ENCODE measurements at places on chromosomes 16 and 17. TPM values are rescaled to one million over a fixed set of nuclear protein-coding genes. Genes with fewer than 3 reads are reported as not detected.

DNA sequence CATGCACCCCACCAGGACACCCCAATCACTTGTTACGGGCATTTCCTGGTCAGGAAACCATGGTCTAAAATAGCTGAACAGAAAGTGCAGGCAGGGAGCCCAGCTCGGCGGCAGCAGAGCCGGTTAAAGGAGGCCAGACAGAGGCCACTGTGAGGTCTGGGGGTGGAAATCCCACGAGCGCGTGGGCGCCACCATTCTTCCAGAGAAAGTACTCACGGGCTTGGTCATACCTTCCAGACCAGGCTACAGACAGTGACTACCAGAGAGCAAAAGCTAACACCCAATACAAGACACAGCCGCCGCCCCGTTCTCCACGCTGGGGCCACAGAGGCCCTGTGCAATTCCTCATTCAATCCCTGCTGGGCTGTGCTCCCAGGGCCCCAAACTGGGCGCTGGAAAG lies 11.9 kb downstream of the CEP131 start:
- DNase-seq, result no peak

GRCh38 chr16:11004973-11005610 lies 60.7 kb downstream of the CLEC16A start:
- no peak for DNase-seq

DNA sequence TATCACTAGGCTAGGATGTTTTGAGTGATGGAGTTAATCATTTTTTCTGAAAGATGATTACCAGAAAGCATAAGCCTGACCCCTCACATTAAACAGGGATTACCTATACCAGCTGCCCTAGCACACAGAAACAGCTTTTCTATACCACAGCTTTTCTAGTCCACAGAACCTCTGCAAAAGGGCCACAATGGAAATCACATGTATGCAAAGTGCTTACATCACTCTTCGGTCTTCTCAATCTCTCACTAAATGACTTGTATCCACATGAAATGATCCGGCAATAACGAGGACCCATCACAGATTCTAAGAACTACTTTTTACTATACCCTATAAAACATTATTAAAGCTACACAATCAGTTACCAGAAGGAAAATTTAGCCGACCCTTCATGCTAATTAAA lies 2.6 kb downstream of the CSNK2A2 start:
- no peak for DNase-seq

- DNase-seq, result no peak
Measured at GRCh38 chr16:61891460-61891859, 144.8 kb downstream of the CDH8 start.

GRCh38 chr16:81711657-81712319 lies 67.3 kb upstream of the PLCG2 start:
- no peak for DNase-seq

DNA sequence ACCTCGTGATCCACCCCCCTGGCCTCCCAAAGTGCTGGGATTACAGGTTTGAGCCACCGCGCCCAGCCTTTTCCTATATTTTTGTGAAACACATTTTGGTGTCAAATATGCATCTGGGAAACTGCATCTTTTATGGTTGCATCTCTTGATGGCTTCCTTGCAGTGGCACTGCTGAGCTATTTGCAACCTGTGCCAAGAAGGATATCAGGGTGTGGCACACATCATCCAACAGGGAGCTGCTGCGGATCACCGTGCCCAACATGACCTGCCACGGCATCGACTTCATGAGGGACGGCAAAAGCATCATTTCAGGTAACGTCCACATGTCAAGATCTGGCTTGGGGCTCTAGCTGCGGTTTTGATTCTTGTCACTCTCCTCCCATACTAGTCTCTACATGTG lies 16.8 kb upstream of the USP43 start:
- DNase-seq, result no peak

DNA sequence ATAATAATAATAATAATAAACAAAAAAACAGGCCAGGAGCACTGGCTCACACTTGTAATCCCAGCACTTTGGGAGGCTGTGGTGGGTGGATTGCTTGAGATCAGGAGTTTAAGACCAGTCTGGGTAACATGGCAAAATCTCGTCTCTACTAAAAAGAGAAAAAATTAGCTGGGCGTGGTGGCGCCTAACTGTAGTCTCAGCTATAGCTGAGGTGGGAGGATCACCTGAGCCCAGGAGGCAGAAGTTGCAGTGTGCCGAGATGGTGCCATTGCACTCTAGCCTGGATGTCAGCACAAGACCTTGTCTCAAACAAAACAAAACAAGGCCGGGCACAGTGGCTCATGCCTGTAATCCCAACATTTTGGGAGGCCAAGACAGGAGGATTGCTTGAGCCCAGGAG lies 18.7 kb upstream of the ATP6V0C start:
- no peak for DNase-seq

GRCh38 chr16:85738923-85739715 lies 11.8 kb downstream of the C16orf74 start:
- no peak for DNase-seq

DNA sequence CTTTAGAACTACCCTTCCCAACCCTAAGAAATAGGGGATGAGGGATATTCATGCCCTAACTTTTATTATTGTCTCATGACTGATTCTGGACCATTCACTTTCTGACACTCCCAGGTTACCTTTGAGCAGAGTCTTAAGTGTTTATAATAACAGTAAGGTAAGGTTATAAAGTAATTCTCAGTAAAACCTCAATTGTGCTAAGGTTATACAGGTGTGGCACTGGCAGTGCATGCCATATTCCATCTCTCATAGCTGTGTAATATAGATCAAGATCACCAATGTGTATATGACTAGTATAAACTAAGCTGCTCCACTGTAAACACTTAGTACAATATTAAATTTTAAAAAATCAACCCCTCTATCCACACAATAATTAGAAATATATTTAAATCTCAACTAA lies 89.1 kb downstream of the KCNJ2 start:
- DNase-seq, result no peak

DNA sequence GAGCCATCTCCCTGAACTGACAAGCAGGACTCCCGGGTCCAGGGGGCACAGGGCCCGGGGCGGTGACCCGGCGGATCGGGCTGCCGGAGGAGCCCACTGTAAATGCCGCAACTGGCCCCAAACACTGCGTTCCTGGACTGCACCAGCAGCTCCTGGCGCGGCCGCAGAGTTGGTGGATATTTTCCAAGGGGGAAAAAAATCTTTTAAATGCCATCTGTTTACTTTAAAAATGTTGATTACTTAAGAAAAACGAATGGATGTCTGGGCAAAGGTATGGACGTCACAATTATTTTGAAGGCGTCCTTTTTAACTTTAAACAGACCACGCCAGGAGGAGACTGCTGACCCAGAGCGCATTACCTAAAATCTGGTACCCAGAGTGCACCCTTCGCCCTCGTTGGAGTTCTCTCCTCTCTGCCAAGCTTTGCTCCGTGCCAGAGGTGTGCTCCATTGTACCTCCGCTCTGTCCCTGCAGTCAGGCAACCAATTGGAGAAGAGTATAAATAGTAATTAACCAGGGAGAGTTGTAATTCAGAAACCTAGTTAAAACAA lies 3.4 kb downstream of the HS3ST3B1 start:
- DNase-seq, result no peak

DNA sequence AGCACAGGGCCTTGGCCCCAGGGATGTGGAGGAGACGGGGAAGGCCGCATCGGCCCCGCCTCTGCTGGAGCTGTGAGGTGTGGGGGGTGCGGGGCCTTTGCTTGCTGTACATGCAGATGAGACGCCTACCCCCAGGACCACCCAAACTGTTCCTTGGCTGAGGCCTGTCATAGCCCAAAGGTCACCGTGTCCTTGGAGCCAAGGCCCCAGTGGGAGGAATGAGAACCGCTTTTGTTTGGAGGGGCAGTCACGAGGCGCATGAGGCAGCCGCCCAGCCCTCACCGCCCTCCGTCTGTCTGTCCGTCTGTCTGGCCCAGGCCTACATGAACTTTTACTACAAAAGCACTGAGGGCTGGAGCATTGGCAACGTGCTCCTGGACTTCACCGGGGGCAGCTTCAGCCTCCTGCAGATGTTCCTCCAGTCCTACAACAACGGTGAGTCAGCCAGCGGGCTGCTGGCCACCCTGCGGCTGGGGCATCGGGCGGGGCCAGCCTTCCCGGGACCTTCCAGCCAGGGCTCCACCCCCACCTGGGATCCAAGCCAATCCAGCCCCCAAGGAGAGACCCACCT lies 8.8 kb downstream of the TAX1BP3 start:
- peak; percentile 82 for DNase-seq

The ESRP2 gene
- total RNA-seq, result 127 TPM

The AGRP gene
- not detected for total RNA-seq

The C16orf54 gene
- 1.6 TPM for total RNA-seq

The CHD9 gene
- 135 TPM for total RNA-seq

The HYDIN gene
- total RNA-seq, result 8.4 TPM
